Activated naive CD8-positive, alpha-beta T cell treated with anti-CD3 and anti-CD28 coated beads, Interleukin-2, amount 50 U/mL, for 24 hours (primary cell): ENCODE measurements at places on chromosomes 1 and 21.

GRCh38 chr1:11576109-11576875, 77.9 kb downstream of the FBXO2 start:
- DNase-seq = no peak
- H3K36me3 ChIP-seq = no peaks in the 10 kb centered on the region
- peaks cover 3% of the 10 kb centered on the region for H3K27me3 ChIP-seq
- H3K27ac ChIP-seq = no peak overlapping the region
- H3K4me1 ChIP-seq = no peaks in the 10 kb centered on the region

DNA sequence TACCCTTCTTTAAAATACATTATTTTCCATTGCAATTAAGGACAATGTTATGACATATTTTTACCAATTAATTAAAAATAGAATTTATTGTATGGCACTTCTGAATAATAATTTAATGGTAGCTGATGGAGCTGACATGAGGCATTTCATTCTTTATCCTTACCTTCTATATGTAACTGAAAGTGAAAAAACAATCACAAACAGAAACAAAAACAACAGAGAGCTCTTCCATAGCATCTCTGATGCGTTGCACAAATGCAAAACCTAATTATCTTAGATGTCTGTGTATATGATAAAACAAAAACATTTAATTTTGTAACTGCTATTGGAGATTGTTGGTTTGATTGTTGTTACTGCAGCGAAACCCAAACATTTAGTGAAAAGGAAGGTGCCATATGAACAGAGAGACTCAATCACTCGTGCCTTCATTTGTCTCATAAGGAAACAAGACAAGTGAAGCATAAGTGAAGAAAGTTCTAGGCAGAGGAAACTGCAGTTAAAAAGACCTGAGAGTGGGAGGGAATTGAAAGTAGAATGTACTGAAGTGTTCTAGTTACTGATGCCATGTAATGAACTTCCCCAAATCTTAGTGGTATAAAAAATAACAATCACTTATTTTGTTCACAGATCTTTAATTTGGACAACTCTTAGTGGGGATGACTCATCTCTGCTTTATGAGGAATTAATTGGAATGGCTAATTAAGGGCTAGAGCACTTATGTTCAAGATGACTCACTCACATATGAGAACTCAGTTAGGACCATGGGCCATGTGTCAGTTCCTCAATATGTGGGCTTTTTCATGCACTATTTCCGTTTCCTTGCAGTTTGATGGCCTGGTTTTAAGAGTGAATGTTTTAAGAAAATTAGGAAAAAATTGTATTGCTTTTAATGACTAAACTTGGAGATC, 245.0 kb upstream of the OLFM3 start:
- H3K36me3 ChIP-seq = no peaks in the 10 kb centered on the region
- no peaks in the 10 kb centered on the region for H3K4me1 ChIP-seq
- H3K27me3 ChIP-seq = no peaks in the 10 kb centered on the region
- no peak overlapping the region for H3K4me3 ChIP-seq
- DNase-seq = no peak

GRCh38 chr1:174742805-174743653, 256.7 kb upstream of the CACYBP start:
- no peaks in the 10 kb centered on the region for H3K27me3 ChIP-seq
- H3K4me1 ChIP-seq = peaks cover 5% of the 10 kb centered on the region
- H3K4me3 ChIP-seq = no peak overlapping the region
- no peak overlapping the region for H3K27ac ChIP-seq
- no peaks in the 10 kb centered on the region for H3K36me3 ChIP-seq

DNA sequence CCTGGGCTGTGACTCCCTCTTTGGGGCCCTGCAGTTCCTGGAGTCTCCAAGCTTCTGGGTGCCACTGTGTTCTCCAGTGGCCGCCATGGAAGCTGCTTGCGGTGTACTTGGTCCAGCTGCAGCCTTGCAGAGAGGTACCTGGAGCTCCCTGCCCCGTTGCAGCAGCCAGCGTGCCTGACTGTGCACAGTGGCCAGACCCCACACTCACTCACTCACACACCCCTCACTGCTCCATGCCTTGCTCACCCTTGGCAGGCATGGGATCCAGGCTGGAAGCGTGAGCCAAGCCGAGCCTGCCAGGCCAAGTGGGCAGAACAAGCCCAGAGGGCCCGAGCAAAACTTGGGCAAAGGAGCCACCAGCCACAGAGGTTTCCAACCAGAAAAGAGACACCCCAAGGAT, 43.0 kb downstream of the MATN1 start:
- no peaks in the 10 kb centered on the region for H3K36me3 ChIP-seq
- no peak for DNase-seq
- no peak overlapping the region for H3K27ac ChIP-seq

DNA sequence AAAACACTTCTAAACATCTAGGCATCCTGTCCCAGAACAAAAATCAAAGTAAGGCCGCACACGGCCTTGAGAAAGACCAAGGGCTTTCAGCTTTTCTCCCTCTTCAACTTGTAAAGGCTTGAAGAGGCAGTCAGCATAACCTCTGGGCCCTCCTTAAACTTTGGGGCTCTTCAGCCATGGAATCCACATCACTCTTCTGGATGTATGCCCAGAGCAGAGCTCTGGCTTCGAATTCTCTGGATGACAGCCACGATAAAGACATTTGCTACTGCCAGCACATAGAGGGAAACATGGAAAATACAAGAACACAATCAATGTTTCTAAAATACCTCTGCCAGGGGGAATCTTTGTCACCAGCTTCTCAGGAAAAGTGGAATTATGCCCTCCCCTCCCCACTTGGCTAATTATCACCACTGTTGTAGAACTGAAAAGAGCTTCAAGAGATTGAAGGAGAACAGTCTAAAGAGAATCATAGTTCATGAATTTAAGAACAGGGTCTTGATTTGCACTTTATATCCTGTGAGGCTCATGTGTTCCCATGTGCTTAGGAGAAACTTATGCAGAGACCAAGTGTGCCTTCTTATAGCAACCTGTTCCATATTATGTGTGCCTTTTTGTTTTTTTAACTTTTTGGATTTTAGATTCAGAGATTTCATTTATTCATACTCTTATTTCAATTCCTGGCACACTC, 39.0 kb upstream of the DPT start:
- H3K27me3 ChIP-seq = no peaks in the 10 kb centered on the region
- no peak for DNase-seq
- H3K36me3 ChIP-seq = no peaks in the 10 kb centered on the region
- no peak overlapping the region for H3K27ac ChIP-seq

- peaks cover 2% of the 10 kb centered on the region for H3K27me3 ChIP-seq
- H3K36me3 ChIP-seq = peaks cover 3% of the 10 kb centered on the region
- peaks cover 54% of the 10 kb centered on the region for H3K4me1 ChIP-seq
- DNase-seq = peak; percentile 22
Observed at GRCh38 chr21:37367336-37367702, 746 bp downstream of the DYRK1A start.

GRCh38 chr1:184053881-184054280, 2.4 kb downstream of the TSEN15 start:
- no peak for DNase-seq
- no peak overlapping the region for H3K27ac ChIP-seq
- peaks cover 7% of the 10 kb centered on the region for H3K27me3 ChIP-seq
- peaks cover 26% of the 10 kb centered on the region for H3K36me3 ChIP-seq

- H3K4me1 ChIP-seq = no peaks in the 10 kb centered on the region
- DNase-seq = no peak
- H3K4me3 ChIP-seq = no peak overlapping the region
- H3K36me3 ChIP-seq = peaks cover 4% of the 10 kb centered on the region
- no peak overlapping the region for H3K27ac ChIP-seq
- no peaks in the 10 kb centered on the region for H3K27me3 ChIP-seq
Observed at GRCh38 chr1:247273013-247273412, 17.1 kb downstream of the VN1R5 start.

DNA sequence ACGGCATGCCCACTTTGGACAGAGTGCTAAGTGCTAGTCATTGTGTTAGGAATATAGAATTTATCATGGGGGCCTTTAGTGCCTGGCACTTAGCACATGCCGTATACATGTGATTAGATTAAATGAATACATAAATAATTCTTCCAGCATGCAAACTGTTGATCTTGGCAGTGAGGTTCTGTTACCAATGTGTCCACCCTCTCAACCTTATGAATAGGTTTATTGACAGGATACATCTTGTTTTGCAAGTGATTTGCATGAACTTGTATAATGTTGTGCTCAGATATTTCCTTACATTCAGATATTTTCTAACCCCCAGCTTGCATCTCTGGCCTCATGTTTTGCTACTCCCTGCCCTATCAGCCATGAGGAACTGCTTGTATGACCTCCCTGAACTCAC, 60.3 kb upstream of the ZNF648 start:
- peaks cover 3% of the 10 kb centered on the region for H3K27me3 ChIP-seq
- no peaks in the 10 kb centered on the region for H3K36me3 ChIP-seq
- H3K27ac ChIP-seq = no peak overlapping the region
- no peak for DNase-seq
- H3K4me1 ChIP-seq = no peaks in the 10 kb centered on the region

DNA sequence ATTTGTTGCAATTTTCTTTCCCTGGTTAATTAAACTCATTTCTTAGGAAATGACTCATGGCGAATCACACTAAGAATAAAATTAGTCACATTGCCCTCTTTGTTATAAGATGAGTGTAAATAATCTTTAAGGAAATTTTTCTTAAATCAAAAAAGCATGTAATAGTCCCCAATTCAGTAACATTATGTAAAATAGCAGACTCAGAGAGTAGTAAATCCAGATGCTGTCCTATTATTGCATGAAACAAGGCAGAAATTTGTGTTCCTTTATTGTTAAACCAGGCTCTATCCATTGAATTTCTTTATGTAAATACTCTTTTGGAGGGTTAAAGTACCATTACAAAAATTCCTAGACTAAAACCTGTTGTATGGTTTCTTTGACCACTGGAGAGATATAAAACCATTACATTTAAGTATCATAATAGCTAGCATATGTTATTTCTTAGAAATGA, 154.5 kb upstream of the C1orf87 start:
- H3K36me3 ChIP-seq = no peaks in the 10 kb centered on the region
- peaks cover 10% of the 10 kb centered on the region for H3K4me1 ChIP-seq
- H3K4me3 ChIP-seq = no peak overlapping the region
- H3K27ac ChIP-seq = no peak overlapping the region
- H3K27me3 ChIP-seq = peaks cover 12% of the 10 kb centered on the region

- peak overlapping the region; percentile 79 for H3K27ac ChIP-seq
- DNase-seq = no peak
- peaks cover 44% of the 10 kb centered on the region for H3K36me3 ChIP-seq
- no peaks in the 10 kb centered on the region for H3K27me3 ChIP-seq
- H3K4me3 ChIP-seq = no peak overlapping the region
- peaks cover 32% of the 10 kb centered on the region for H3K4me1 ChIP-seq
Observed at GRCh38 chr1:205172729-205173366, 38.7 kb downstream of the DSTYK start.

GRCh38 chr1:168628807-168629206, 52.4 kb downstream of the XCL1 start:
- no peak for DNase-seq
- no peak overlapping the region for H3K27ac ChIP-seq
- H3K4me3 ChIP-seq = no peak overlapping the region
- peaks cover 7% of the 10 kb centered on the region for H3K27me3 ChIP-seq

DNA sequence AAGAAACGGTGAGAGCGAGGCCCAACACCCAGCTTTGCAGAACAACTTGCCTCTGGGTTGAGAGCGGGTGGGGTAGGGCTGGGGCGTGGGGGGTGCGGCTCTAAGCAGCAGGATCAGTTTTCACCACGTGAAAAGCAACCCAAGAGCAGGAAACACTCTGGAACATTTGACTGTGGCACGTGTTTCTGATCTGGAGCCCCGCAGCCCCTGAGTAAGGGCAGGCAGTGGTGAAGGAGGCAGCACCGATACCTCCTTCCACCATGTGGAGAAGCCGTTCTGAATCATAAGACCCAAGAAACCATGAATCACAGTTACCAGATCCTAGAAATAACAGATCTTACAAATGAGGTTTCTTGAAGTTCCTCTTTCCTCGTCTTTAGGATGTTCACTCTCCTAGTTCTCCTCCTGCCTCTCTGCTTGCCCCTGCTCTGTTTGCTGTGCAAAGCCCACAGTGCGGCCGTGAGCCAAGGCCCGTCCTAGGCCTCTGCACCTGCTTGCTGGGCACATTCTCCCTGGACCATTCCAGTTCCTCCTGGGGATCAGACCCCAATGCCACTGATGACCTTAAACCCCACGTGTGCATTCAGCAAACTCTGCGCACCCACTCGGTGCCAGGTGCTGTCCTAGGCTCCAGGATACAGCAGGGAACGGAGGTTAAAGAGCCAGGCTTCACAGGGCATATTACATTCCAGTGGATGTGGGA, 31.9 kb downstream of the SLC1A7 start:
- H3K27ac ChIP-seq = peak overlapping the region; percentile 12
- H3K4me1 ChIP-seq = peaks cover 22% of the 10 kb centered on the region
- H3K27me3 ChIP-seq = peaks cover 2% of the 10 kb centered on the region
- H3K36me3 ChIP-seq = no peaks in the 10 kb centered on the region
- no peak overlapping the region for H3K4me3 ChIP-seq
- peak; percentile 14 for DNase-seq

DNA sequence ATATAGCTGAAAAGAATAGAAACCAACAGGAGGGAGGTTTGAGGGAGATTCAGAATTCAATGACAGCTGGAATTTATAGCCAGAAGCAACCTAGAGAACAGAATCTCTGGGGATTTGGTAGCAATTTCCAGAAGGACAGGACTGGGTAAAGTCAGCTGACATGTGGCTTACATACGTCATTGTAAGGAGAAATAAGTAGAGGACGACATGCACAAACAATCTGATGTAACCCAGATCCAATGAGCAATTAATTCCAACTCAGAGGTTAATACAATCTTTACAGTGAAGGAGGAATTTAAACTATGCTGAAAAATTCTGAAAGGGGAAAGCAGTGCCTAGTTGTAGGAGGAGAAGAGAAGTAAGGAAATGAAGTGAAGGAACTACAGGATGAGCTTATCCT, 383.9 kb downstream of the PTBP2 start:
- DNase-seq = no peak
- H3K27me3 ChIP-seq = no peaks in the 10 kb centered on the region
- H3K27ac ChIP-seq = no peak overlapping the region
- H3K4me1 ChIP-seq = no peaks in the 10 kb centered on the region

- peaks cover 4% of the 10 kb centered on the region for H3K4me1 ChIP-seq
- no peak overlapping the region for H3K27ac ChIP-seq
- no peak for DNase-seq
- no peak overlapping the region for H3K4me3 ChIP-seq
Observed at GRCh38 chr1:44276901-44277300, 63.6 kb downstream of the DMAP1 start.

DNA sequence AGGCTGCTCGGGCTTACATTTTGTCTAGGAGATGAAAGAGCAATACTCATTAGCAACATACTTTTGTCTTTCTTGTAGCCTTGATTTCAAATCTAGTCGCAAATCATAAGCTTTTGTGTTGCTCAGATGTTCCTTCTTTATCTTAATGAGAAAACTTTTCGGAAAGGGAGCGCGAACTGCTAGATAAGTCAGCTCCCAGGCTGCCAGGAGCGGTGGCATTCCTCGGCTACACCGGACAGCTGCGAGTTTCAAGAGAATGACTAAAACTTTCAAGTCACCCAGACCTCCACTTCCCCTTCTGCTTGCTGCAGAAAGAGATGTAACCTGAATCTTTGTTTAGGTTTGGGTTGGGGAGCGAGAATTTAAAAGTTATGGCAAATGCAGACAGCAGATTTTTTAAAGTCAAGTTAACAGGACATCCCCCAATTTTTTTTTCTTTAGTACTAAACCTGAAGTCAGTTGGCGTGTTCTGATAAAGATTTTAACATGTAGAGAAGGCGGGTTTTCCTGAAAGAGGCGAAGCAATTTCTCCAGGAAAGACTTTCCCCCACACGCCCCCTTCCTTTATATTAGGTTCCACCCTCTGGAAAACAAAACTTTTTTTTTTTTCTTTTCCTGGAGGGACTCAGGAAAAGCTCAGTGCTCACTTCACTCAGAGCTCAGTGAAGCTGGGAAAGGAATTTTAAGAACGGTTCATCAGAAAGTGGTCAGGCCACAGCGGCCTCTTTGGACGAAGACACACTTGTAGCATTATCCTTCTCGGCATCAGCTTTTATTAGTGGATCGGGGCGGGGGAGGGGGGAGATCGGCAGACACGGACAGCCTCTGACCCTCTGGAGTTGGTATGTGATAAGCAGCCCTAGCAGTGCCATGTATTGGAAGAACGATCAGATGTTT, at the start of gene LHX8:
LHX8 (plus strand) TSS at position 639 of the 897 bp plus-strand sequence. CDS start 2,227 bp downstream, outside the sequence.
- peaks cover 4% of the 10 kb centered on the region for H3K36me3 ChIP-seq
- H3K4me1 ChIP-seq = peaks cover 12% of the 10 kb centered on the region
- H3K27ac ChIP-seq = no peak within 1 kb of the TSS
